ENCODE measurements at places on chromosomes 11 and 22.

- DNase-seq, result no peak
Observed at GRCh38 chr11:119829402-119829801, 100.4 kb upstream of the NECTIN1 start.

DNA sequence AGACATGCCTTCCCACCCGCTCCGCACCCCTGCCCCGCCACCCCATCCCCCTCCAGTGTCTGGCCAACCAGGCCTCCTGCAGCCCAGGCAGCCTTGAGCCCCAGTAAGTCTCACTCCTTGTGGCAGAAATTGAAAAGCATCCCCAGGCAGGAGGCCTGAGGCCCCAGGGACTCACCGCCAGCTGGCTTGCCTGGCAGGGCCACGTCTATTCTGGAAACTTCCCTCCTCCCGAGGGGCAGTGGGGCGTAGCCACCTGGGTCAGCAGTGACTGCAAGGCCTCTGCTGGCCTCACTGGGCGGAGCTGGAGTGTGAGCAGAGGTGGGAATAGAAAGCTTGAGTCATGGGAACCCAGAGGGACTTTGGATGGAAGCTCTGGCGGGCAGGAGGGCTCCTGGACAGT lies 26.3 kb downstream of the ANO1 start:
- no peak for DNase-seq

- DNase-seq, result no peak
Observed at GRCh38 chr11:118641397-118642019, 34.1 kb downstream of the PHLDB1 start.

DNA sequence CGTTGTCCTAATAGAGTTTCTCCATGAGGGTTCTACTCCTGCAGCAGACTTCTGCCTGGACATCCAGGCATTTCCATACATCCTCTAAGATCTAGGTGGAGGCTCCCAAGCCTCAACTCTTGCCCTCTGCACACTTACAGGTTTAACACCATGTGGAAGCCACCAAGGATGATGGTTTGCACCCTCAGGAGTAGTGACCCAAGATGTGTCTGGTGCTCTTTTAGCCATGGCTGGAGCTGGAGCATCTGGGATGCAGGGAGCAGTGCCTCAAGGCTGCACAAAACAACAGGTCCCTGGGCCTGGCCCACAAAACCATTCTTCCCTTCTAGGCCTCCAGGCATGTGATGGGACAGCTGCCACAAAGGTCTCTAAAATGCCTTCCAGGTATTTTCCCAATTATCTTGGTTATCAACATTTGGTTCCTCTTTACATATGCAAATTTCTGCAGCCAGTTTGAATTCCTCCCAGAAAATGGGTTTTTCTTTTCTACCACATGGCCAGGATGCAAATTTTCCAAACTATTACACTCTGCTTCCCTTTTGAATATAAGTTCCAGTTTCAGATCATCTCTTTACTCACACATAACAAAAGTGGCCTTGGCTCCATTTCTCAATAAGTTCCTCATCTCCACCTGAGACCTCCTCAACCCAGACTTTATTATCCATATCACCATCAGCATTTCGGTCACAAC lies 69.5 kb upstream of the GNAZ start:
- no peak for DNase-seq

DNA sequence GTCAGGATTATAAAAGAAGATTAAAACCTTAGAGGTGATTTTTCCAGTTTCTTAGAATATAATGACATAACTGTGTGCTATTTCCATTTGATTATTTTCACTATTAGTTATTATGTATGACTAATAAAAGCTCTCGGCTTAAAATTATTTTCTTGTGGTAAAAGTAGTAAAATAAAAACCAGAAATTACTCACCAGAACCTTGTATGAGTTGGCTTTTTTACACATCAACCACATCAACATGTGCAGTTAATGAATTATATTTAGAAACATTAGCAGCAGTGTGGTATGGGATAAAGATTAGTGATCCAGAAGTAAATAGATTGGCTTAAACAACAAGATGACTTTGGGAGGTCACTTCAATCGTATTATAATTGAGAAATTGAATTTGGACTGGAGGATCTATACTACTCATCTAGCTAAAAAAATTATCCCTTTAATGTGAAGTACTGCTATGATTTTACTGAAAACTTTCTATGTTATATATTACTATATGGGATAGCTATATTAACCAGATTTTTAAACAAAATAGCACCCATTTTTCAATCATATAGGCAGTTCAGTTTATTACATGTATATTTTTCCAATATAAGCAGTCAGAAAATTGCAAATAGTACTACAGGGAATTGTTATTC lies 2.8 kb upstream of the BCO2 start:
- DNase-seq, result no peak
